ENCODE measurements at places on chromosomes 3 and 15.

DNA sequence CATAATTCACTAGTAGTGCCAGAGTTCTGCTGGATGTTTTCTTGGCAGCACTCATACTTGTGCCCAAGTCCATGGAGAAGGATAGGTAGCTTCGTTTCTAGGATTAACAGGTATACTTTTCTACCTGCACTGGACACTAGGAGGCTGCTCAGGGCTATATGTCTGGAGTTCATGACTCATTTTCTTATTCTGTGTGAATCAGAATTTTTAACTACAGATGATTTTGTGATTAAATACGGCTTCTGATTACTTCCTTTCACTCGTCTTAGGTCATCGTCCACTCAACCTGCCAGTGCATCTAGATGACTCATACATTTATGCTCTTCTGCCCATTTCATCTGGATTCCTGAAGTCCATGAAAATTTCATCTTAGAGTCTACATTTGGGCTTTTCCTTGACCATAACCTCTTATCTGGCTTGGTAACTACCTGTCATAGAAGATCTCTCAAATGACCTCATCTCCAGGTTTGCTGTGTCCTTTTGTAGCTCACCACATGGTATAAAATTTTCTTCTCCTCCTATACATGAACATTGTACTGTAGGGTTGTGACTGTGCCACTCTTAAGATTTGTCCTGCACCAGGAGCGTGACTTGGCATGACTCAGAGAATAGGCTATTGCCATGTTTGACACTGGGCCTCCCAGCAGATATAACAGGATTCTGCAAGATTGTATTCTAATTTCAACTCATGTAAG, 66.7 kb upstream of the GCSAM start:
- DNase-seq: no peak

DNA sequence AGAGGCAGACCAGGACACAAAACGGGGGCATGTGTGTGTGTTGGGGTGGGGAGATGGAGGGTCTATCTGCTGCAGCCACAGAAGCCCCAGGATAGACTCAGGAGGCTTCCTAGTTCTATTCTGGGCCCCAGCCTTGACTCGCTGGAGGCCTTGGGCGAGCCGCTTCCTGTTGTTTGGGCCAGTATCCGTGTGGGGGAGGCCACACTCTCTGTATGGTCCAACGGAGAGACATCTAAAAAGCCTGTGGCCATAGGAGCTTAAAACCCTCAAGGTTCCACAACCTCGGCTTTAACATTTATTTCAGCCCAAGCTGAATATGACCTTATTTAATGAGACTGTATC, 32.8 kb downstream of the POC1A start:
- no peak for DNase-seq

- no peak for DNase-seq
These were observed 298.9 kb upstream of the NR2F2 start for GRCh38 chr15:96031426-96032110.

DNA sequence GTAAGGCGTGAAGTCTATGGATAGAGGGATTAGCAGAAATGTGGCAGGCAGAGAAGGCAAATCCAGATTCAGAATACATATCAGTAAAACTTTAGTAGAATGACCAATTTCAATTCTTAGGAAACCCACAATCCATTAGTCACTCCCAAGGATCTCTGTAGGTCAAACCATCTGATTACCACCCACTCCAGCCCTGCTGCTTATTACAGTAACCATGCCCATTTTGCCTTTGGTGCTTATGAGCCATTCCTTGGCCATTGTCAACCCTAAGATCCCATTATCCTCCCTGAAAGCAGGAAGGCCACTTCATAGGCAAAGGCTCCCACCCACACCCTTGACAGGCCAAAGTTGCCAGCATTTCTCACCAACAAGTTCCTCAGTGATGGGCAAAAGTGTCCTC, 5.1 kb upstream of the KLHL40 start:
- DNase-seq: no peak

- no peak for DNase-seq
These were observed 96.4 kb downstream of the MYH15 start for GRCh38 chr3:108414007-108414406.

- DNase-seq: no peak
These were observed 43.7 kb upstream of the KCNMB2 start for GRCh38 chr3:178492491-178492890.

DNA sequence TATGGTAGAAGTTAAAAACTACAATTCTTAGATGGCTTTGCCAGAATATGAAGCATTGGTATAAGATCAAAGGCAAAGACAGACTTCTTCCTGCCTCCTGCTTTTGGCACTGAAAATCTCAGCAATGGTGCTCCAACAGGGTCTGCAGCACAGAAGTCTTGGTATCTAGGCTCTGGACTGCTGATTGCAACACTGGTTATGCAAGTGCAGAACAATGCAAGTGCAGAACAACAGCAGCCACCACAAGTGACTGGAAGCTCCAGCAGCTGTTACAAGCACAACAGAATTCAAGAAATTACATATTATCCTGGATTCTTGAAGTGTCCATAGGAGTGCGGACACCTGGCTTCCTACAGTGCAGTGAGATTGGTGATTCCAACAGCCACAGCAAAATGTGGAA, 33.7 kb downstream of the ZBTB20 start:
- DNase-seq: no peak

DNA sequence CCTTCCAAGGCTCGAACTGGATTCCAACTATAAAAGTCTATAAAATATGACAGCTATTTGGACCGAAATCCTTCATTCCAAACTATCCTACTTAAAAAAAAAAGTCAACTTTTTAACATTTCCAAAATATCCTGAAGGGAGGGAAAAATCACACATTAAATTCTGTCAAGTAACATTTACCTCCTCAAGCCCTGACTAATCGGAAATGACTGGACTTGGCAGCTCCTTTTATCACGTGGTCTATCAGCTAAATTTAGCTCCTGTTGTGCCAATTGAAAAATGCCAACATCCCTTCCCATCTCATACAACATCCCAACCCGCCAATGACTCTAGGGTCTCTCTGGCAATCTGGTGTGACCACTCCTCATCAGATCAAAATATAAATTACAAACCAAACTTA, 297.9 kb downstream of the FHIT start:
- DNase-seq: no peak

DNA sequence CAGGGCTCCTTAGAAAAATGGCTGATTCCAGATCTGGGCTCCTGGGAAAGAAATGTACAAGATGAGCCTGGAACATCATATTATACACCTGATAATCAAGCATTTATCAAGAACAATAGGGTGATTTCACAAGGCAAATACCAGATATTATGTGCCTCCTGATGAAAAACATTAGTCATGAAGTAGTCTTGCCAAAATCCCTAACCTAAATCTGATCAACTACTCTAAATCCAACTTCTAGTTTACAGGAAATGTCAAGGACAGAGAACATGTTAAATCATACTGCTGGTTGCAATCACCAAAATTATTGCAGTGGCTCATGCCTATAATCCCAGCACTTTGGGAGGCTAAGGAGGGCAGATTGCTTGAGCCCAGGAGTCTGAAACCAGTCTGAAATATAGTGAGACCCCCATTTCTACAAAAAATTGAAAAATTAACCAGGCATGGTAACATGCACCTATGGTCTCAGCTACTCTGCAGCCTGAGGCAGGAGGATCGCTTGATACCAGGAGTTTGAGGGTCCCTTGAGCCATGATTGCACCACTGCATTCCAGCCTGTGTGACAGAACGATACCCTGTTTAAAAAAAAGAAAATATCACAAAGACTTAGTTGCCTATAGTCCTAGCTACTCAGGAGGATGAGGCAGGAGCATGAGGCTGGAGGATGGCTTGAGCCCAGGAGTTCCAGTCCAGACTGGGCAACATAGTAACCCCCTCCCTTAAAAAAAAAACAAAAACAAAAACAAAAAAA, 34.9 kb upstream of the ATP13A3 start:
- DNase-seq: no peak

- no peak for DNase-seq
These were observed 45.0 kb downstream of the MYO5A start for GRCh38 chr15:52483707-52484106.

DNA sequence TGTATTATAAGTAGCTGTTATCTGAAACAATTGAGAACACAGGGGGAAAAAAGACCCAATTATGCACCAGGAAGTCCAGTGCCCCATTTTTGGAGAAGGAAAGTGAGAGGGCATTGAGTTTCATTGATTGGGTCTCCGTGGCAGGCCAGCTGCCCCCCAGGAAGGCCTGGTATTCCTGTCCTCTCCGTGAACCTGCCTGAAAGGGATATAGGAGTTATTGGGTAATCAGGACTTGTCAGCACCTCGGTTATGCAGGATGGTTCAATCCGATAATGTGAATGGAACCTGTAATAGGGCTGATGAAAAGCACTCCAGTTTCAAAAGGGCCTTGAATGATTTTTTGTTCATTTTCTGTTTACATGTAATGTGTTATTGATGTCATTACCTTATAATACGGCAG, 122.0 kb upstream of the RARB start:
- DNase-seq: no peak

DNA sequence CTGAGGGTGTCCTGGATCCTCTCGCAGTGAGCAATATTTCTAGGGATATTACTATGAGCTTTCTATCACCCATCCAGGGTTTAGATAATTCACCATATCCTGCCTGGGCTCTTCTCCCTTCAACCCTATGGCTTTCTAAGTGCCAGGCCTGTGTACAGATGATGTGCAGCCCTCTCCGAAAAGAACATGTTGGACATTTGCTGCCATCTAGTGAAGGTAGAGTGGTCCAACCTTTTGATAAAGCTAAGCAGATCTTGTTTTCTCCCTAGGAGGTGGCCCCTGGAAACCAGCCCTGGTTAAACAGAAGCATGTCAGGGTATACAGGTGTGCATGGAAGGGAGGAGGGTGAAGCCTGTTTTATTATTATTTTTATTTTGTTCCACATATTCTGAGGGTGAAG, 27.9 kb upstream of the SCN10A start:
- DNase-seq: no peak

- no peak for DNase-seq
These were observed 28.5 kb downstream of the ACAD9 start for GRCh38 chr3:128907706-128908445.

DNA sequence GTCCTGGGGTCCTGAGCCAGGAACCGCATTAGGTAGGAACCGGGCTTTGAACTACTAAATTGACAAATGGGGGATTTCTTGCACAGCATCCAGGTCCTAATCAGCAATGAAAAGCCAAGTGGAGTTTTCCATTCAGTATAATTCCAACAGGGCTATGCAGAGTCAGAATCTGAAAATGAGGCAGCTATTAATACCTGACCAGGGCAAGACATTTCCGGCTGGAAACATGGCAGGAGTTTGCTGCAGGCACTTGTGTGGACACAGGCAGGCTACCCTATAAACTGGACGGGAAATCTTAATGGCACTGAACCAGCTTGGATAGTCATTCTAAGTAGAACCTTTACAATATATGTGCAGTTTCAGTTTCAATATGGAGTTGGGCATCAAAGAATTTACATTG, 553.1 kb downstream of the FGF12 start:
- DNase-seq: no peak

GRCh38 chr15:43235536-43235935, 14.7 kb upstream of the EPB42 start:
- DNase-seq: no peak

GRCh38 chr15:94671858-94672532, 440.6 kb downstream of the MCTP2 start:
- no peak for DNase-seq

DNA sequence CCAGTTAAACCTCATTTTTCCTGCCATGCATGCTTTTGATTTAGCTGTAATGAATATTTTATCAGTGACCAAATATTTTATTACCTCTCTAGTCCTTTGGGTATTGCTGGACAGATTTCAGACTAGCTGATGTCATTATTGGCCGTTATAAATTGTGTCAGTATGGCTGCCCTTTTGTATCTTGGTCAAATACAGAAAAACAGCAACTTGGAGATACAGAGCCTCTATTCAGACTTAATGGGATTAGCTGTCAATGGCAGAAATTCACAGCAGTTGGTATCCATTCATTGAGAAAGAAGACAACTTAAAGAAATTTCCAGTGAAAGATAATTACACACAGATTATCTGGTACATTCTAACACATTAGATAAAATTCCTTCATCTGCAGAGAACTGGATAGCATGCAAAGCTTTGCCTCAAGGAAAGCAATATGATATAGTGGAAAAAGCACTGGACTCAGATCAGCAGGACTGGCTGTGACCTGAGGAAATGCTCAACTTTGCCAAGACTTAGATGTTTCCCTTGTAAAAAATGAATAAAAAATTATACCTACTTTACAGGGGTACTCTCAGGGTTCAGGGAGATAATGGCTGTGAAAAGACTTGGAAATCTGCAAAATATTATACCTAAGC, 20.8 kb downstream of the COL6A6 start:
- no peak for DNase-seq
